Activated CD8-positive, alpha-beta memory T cell treated with anti-CD3 and anti-CD28 coated beads for 1 hour (primary cell): ENCODE measurements at places on chromosomes 4 and X.

DNA sequence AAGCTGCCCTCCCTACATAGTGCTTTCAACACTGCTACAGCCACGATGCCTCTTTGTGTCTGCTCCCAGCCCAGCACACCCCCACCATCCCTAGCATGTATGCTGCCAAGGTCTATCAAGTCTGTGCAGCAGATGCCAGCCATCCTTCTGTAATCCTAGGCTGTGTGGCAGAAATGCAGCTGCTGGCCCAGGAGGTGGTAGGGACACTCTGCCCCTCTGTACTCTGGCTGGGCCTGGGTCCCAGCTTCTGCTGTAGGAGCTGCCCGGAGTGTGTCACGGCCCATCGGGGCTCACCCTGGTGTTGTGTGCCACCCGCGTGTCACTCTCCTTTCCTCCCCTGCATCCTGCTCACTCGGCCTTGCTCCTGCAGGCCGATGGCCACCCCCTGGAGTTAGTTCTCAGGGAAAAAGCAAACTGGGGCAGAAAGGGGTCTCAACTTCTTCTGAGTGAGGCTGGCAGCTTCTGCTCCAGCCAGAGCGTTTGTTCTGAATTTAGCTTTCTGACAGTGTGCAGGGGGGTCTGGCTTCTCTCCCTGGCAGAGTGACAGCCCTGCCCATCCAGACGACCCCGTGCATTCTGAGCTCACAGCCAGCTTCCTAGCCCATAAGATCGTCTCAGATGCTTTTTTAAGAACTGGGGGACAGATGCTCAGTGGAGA, 22.7 kb downstream of the PSAPL1 start:
- DNase-seq = no peak

GRCh38 chr4:26148927-26149326, 171.9 kb upstream of the RBPJ start:
- no peak for DNase-seq

DNA sequence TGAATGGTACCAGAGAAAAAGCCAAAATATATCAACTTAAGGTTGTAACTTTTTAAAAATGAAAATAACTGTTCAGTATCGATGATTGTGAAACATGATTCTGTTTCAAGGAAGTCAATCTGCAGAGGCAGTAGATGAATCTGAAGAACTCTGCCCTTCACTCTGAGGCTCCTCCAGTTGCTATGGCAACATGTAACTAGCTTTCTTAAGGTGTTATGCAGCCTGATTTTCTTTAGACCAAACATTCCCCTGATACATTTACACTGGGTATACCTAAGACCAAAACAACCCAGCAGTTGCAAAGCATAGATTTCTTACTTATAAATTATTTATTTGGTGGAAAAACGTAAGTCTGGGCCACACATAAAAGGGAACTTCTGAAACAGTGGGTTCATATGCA, 133.6 kb upstream of the RASGEF1B start:
- DNase-seq = no peak

DNA sequence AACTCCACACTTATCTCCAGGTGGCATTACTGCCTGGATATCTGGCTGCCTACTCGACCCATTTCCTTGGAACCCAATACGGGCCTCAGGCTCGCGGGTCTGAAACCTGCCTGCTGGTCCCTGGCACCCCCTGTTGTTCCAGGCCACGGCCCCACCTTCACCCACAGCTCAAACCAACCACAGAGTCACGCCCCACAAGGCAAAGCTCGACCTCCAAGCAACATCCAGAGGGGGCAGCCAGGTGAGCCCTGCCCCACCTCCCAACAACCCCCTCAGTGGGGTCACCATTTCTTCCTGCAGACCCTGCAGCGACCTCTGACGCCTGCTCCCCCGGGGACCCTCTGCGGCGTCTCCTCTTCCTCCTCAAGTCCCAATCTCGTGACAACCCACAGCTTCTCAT, 76.2 kb downstream of the WFS1 start:
- no peak for DNase-seq

GRCh38 chrX:122501652-122502051, 682.4 kb upstream of the GRIA3 start:
- DNase-seq = no peak

DNA sequence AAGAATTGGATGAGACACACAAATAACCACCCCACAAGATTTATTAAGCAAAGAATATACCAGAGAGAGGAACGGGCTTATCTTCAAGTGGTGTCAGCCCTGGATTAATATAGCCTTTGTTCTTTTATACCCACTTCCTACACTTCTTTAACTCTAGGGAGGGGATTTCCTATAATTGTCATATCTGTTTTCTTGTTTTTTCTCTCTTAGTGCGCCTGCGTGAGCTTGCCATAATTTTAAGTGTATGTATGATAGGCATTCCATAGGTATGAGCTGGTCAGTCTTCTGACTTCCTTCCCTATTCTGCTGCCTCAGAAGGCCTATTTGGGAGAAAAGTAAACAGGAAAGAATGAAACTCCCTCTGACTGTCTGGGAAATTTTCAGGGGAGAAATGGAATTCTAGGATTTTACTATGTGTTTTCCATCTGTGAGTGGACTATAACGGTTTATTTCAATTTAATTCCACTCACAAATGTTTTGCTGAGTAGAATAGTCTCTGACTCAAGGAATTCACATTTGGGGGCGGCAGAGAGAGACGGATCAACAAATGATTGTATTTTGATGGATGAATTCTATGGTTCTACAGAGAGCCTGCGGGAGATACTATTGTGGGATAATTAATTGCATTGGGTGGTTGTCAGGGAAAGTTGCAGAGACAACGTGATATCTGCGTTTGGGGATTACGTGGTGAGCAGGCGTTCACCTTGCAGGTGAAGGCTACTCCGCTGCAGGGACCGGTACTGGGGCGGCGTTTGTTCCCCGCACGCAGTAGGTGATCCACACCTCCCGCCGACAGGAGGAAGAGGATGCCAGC, 626 bp upstream of the CEP135 start:
- no peak for DNase-seq

- no peak for DNase-seq
Observed at GRCh38 chr4:15758294-15758693, 19.8 kb upstream of the CD38 start.

DNA sequence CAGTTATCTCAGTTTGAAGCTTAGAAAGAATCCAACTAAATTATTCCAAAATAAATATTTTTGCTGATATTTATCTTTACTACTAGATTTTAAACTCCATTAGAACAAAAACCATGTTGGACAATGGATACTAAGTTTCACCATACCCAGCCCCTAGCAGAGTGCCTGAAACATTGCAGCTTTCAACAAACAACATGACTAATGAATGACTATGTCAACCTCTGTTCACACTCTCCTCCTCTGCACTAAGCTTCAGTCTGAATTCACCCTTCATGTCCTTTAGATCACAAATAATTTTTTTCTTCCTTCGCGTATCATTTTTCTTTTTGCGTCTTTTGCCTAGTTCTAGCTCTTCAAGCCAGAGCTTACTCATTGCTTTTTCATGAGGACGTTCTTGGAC, 315.2 kb downstream of the PCDH10 start:
- no peak for DNase-seq

GRCh38 chrX:28329156-28329555, 258.1 kb upstream of the IL1RAPL1 start:
- no peak for DNase-seq

GRCh38 chrX:374596-374995, 12.1 kb downstream of the PPP2R3B start:
- no peak for DNase-seq

- DNase-seq = no peak
Observed at GRCh38 chr4:123505095-123506010, 108.8 kb downstream of the SPRY1 start.
